ENCODE measurements at places on chromosomes 12 and 14. TPM values are rescaled to one million over a fixed set of nuclear protein-coding genes. Genes with fewer than 3 reads are reported as not detected.

The KIF5A gene
- total RNA-seq: 9.1 TPM

The GDF3 gene
- not detected for total RNA-seq

GRCh38 chr14:53027041-53027440 is 76.2 kb upstream of the FERMT2 start:
- DNase-seq: no peak

- DNase-seq: no peak
Measured at GRCh38 chr14:90820958-90821357, 4.7 kb upstream of the TTC7B start.

DNA sequence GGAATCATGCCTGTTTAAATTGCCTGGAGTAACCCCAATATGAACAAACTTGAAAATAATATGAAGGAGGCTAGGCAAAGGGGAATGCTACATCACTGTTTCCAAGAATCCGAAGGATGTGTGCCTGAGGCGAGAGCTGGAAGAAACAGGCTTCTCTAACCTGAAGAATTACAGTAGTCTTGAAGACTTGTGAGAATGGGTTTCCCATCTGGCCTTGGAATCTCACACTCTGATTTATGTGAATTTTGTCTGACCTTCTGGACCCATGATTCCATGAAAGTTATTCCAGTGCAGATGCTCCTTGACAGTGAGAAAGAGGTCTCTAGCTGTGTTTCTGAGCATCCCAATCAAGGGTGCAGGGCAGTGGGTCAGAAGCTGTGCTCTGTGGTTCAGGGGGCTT is 122.1 kb upstream of the PARP11 start:
- no peak for DNase-seq

DNA sequence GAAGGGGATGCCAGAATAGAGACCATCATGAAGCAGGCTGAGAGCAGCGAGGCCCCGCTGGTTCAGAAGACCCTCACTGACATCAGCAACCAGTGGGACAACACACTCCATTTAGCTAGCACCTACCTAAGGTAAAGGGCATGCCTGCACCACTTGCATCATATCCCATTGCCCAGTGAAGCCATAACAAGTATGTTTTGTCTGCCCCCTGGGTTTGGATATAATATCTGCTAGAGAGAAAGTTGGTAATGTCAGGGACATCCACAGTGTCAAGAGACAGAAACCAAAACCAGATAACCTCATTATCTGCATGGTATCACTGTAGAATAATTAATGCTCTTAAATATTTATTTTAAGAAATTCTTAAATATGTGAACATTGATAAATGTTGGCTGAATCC is 173.8 kb downstream of the SYNE2 start:
- no peak for DNase-seq

DNA sequence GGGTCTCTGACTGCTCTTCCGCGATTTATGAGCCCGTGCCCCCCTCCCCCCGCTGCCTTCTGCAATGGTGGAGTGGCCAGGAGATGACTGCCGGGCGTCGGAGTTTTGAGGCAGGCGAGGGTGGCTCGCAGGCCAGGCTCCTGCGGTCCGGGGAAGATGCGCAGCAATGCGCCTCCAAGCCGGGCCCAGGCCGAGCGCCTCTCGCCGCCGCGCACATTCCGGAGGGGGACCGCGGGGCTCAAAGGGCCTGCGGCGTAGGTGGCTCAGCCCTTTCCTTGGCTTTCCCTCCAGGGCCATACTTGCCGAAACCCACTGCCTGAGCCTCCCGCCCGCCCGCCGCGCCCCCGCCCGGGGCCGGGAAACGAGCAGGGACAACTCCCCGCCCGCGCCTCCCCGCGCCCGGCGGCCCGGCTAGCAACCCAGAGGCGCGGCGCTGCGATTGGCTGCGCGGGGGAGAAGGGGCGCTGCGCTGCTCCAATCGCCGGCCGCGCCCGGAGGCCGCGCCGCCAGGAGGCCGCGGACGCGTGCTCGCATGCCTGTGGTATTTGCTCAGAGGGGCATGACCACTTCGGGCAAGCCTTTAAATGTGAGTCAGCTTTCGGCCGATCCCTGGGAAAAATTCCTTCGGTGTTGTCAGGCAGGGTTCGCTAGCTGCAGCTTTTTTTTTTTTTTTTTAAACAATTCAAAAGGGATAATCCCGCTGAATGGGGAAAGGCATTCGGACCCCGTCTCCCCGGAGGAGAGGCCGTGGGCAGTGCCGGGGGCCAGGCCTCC is 157.9 kb upstream of the PARP11 start:
- peak; percentile 90 for DNase-seq

DNA sequence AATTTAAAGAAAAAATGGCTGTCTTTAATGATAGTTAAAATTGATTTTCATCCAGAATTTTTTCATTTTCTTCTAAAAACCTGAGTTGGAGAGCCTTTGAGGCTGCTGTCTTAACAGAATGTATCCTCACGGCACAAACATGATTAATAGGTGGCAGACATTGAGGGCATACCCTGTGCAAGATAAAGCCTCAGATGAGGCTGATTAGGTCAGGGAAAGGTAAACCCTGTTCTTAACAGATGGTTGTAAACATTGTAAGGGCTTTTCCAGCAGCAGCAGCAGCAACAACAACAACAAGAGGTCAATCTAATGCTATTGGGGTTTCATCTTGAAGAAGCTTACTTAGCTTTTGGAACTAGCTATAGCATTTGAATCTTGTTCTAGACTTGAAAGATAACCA is 17.4 kb downstream of the GNG2 start:
- DNase-seq: no peak

All from mucosa of descending colon (tissue), 3 donors.